Activated naive CD8-positive, alpha-beta T cell treated with anti-CD3 and anti-CD28 coated beads, Interleukin-2, amount 50 U/mL, for 24 hours (primary cell): ENCODE measurements at places on chromosomes 5 and 9.

DNA sequence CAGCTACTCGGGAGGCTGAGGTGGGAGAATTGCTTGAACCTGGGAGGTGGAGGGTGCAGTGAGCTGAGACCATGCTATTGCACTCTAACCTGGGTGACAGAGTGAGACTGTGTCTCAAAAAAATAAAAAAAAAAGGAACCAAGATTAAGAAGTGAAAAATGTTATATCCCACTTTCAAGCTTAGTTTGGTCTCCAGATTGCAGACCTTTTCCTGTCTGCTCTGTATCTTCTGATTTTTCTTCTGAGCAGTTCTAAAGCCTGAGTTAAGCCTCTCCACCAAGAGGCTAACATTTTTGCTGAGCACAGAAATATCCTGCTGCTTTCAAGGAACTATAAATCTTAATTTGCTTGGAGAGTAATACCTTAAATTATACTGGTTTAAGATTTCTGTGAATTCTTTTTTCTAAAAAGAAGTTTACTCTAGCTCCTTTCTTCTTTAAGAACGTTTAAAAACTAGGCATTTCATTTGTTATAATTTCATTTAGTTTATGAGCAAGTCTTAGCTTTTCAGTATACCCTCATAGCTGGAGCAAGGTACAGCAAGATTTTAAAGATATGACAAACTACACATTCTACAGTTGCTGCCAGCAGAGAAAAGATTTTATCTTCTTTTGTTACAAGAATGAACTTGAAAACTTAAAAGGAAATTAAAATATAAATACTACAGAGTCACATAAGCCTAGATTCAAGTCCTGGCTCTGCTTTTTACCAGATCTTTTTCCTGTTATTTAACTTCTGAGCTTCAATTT is 55.0 kb downstream of the GARNL3 start:
- H3K27me3 ChIP-seq: peaks cover 9% of the 10 kb centered on the region
- peaks cover 6% of the 10 kb centered on the region for H3K4me1 ChIP-seq
- H3K36me3 ChIP-seq: no peaks in the 10 kb centered on the region
- no peak overlapping the region for H3K4me3 ChIP-seq
- DNase-seq: no peak
- H3K27ac ChIP-seq: no peak overlapping the region

GRCh38 chr9:113957821-113958341 is 81.8 kb downstream of the ZNF618 start:
- H3K4me1 ChIP-seq: no peaks in the 10 kb centered on the region
- H3K4me3 ChIP-seq: no peak overlapping the region
- no peaks in the 10 kb centered on the region for H3K36me3 ChIP-seq
- no peak for DNase-seq
- H3K27me3 ChIP-seq: peaks cover 3% of the 10 kb centered on the region
- H3K27ac ChIP-seq: no peak overlapping the region

DNA sequence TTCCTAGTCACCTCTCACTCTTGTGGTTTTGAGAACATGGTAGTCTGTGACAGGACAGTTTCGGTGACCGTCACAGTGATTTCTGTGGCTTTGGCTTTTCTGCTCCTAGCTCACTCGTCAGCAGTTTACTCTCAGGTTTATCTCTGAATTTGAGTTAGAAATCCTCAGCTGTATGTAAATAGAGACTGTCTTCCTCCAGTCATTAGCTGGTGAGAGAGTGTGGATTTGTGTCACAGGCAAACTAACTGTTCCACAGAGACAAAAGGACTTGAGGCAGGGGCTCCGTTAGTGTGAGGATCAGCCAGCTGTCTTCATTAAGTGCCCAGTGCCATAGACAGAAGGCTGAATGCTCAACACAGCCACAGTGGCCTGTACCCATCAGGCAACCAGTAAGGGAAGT is 131.4 kb downstream of the CD180 start:
- DNase-seq: peak; percentile 5
- peaks cover 22% of the 10 kb centered on the region for H3K4me1 ChIP-seq
- H3K4me3 ChIP-seq: no peak overlapping the region
- peaks cover 9% of the 10 kb centered on the region for H3K36me3 ChIP-seq

- no peaks in the 10 kb centered on the region for H3K4me1 ChIP-seq
- DNase-seq: no peak
- H3K27me3 ChIP-seq: peaks cover 2% of the 10 kb centered on the region
These were observed 85.5 kb downstream of the DIRAS2 start for GRCh38 chr9:90556897-90557675.

- no peak for DNase-seq
- no peak overlapping the region for H3K27ac ChIP-seq
- no peak overlapping the region for H3K4me3 ChIP-seq
- H3K36me3 ChIP-seq: peaks cover 32% of the 10 kb centered on the region
- no peaks in the 10 kb centered on the region for H3K27me3 ChIP-seq
These were observed 99.8 kb downstream of the TLE4 start for GRCh38 chr9:79671558-79671957.

GRCh38 chr9:87973122-87973521 is 1.2 kb downstream of the CDK20 start:
- peaks cover 22% of the 10 kb centered on the region for H3K4me1 ChIP-seq
- no peaks in the 10 kb centered on the region for H3K36me3 ChIP-seq
- H3K27me3 ChIP-seq: no peaks in the 10 kb centered on the region

DNA sequence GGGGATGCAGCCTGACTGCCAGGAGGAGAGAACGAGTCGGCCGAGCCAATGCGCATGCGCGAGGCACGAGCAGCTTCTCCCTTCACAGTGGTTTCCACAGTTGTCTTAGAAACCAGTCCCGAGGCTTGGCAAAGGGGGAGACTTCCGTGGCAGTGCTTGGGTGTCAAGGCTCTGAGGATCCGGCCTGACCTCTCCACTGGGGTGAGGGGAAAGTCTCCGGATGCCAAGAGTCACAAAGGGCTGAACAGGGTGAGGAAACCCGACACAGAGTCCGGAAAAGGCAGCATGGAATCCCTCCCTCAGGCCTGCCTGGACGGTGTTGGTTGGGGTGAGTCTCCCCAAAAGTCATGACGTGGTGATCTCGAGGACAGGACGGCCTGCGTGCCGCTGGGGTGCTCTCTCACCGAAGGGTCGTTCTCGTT is 475.5 kb downstream of the SPATA31A7 start:
- no peaks in the 10 kb centered on the region for H3K4me1 ChIP-seq
- no peak for DNase-seq
- H3K4me3 ChIP-seq: no peak overlapping the region

DNA sequence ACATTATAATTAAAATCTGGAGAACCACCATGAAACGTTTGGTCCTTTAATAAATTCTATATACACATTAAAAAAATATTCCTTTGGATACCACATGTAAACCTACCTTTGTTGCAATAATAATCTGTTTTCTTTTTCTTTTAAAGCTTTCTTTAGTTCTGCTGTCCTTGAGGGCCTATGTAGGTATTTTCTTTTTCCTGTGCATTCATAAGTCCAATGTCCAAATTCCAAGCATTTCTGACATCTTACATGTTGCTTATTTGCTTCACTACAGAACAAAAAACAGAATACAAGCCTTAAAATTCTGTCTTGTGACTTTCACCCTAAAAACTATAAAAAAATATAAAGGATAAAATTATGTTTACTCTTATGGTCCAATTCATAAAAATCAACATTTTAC is 19.7 kb downstream of the ZCCHC10 start:
- DNase-seq: no peak
- H3K4me3 ChIP-seq: no peak overlapping the region
- peaks cover 24% of the 10 kb centered on the region for H3K36me3 ChIP-seq
- H3K27ac ChIP-seq: no peak overlapping the region
- H3K27me3 ChIP-seq: no peaks in the 10 kb centered on the region

DNA sequence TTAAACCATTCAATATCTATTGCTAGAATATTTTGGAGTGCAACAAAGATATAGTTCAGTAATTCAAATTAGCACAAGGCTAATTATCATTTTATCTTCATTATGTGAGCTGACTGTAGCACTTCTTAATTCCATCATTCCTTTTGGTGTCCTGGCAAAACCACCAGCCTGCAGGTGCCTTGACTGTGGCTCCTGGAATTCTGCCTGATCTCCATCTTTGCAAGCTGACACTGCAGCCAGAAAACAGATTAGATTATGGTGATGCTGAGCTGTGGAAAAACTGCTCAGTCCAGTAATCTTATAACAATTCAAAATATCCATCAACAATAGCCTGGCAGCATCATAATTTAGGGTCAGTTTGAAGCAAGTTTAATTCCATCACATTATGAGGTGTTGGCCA is 919.5 kb downstream of the DTWD2 start:
- H3K4me1 ChIP-seq: no peaks in the 10 kb centered on the region
- H3K27ac ChIP-seq: no peak overlapping the region

- no peaks in the 10 kb centered on the region for H3K27me3 ChIP-seq
- H3K4me3 ChIP-seq: no peak overlapping the region
- H3K27ac ChIP-seq: no peak overlapping the region
- no peak for DNase-seq
- no peaks in the 10 kb centered on the region for H3K36me3 ChIP-seq
These were observed 334.4 kb downstream of the KCTD16 start for GRCh38 chr5:144504929-144505577.
